Esophagus muscularis mucosa (tissue), 4 donors: ENCODE measurements at places on chromosomes 3 and 15.

- no peak for DNase-seq
Observed at GRCh38 chr15:32656091-32656490, 14.6 kb downstream of the SCG5 start.

DNA sequence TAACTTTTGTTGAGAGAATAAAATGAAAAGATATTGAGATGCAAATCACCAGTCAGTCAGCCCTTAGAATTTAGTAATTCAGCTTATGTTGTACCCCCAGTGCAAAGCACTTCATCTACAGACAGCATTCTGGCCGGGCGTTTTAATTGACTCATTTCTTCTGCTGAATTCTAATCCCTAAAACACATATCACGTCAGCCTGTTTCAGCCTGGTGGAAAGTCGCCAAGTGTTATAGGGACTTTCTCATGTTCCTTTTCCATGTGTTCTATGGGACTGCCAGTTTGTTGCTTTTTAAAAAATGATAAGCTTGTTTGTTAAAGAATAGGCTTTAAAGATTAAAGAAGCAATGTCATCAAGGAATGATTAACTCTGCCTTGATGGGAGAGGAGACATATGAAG, 169.7 kb upstream of the BFSP2 start:
- no peak for DNase-seq

DNA sequence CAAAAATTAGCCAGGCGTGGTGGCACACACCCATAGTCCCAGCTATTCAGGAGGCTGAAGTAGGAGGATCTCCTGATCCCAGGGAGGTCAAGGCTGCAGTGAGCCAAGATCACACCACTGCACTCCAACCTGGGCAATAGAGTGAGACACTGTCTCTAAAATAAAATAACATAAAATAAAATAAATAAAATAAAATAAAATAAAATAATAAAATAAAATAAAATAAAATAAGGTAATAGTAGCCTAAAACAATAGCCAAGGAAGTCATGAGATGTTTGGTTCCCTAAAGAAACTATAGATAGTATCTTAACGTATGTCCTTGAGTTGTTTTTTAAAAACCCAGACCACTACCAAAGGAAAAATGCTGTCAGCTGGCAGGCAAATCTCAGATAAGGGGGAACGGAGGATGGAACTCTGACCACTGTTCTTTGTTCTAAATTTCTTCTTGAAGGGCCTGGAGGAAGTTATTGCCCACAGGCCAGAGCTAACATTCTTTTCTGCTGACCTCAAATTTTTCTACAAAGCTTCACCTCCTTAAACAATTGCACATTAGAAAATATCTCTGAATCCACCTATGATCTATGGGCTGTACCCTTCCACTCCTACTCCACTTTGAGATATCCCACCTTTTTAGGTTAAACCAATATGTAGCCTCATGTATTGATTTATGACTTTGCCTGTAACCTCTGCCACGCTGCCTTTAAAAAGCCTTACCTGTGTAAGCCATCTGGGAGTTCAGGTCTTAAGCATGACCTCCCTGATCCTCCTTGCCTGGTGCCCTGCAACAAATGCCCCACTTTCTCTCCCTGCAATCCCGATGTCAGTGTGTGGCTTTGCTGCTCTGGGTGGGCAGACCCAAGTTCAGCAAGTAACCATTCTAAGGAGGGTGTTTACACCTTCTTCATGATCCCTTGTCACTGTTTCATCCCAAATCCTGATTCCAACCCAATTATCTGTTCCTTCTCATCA, 126.2 kb upstream of the BHLHE40 start:
- no peak for DNase-seq

GRCh38 chr3:1275495-1275894, 182.7 kb downstream of the CNTN6 start:
- no peak for DNase-seq

- DNase-seq, result no peak
Observed at GRCh38 chr3:187280644-187281043, 10.9 kb downstream of the MASP1 start.

DNA sequence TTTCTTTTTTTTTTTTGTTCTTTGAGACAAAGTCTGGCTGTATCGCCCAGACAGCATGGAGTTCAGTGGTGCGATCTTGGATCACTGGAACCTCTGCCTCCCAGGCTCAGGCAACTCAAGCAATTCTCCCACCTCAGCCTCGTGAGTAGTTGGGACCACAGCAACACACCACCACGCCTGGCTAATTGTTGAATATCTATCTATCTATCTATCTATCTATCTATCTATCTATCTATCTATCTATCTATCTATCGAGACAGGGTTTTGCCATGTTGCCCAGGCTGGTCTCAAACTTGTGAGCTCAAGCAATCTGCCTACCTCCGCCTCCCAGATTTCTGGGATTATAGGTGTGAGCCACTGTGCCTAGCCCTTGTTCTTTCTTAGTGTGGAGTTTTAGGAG, 143.3 kb upstream of the DPH6 start:
- no peak for DNase-seq

DNA sequence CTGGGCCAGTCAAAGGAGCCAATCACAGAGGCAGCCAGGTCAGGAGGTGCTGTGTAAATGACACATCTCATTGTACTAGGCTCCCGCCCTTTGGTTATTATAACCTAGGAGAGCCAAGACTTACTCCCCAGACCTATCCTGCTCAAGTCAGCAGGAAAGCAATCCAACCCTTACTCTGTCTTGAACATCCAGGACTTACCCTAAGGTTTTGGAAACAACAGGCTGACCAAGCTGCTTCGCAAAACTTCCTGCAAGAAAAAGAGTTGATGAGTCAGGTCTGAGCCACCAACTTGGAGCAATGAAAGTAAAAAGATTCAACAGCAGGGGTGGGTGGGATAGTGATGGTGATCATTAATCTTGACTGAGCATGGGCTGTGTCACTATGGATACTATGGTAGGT, 144.4 kb downstream of the MYLK start:
- no peak for DNase-seq

GRCh38 chr3:172256101-172256734, 192.0 kb downstream of the GHSR start:
- DNase-seq, result no peak

DNA sequence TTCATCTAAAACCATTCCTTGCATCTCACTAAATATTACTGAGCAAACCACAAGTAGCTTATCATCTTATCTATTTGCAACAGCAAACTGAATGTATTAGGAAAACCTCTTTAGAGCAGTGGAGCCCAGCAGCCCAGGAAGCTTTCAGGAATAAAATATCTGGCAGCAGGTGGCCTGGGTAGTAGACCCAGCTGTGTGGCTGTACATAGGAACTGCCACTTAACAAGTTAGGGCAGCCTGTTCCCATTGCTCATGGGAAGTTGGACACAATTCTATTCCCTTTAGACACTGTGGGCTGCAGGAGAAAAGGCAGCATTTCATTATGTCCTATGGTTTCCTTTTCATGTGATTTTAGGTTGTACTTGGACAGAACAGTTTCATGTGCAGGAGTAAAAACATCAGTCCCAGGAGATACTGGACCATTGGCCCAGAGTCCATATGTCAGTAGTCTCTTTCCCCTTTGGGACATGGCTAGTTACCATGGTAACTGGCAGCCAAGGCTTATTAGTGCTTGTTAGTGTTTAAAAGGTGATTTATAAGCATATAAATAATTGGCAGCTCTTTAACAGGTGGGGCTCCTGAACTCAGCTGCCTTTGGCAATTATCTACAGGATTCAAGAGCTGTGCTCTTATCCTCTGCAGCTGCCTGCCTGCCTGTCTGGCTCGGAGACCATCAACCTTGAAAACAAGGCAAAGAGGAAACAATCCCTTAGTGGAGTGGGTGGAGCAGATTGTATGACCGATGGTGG, 28.9 kb upstream of the LSAMP start:
- no peak for DNase-seq

- no peak for DNase-seq
Observed at GRCh38 chr3:72892081-72892775, 4.4 kb downstream of the GXYLT2 start.

GRCh38 chr15:70240082-70240481, 142.4 kb upstream of the TLE3 start:
- no peak for DNase-seq

- no peak for DNase-seq
Observed at GRCh38 chr3:160753953-160754352, 2.1 kb upstream of the PPM1L start.
